ENCODE measurements at places on chromosomes 12 and 14.

GRCh38 chr12:89717759-89718523 is 9.3 kb upstream of the ATP2B1 start:
- no peak for DNase-seq

- no peak for DNase-seq
Measured at GRCh38 chr12:98572010-98572409, 21.5 kb upstream of the SLC25A3 start.

GRCh38 chr14:24665440-24665991 is 31.5 kb upstream of the GZMB start:
- no peak for DNase-seq

- no peak for DNase-seq
Measured at GRCh38 chr12:32497864-32498263, 98.5 kb downstream of the FGD4 start.

- DNase-seq, result no peak
Measured at GRCh38 chr14:39469094-39469710, 37.0 kb upstream of the FBXO33 start.

- no peak for DNase-seq
Measured at GRCh38 chr14:20379743-20380142, 33.6 kb downstream of the TEP1 start.

GRCh38 chr14:104874571-104875411 is 9.7 kb downstream of the CEP170B start:
- no peak for DNase-seq

DNA sequence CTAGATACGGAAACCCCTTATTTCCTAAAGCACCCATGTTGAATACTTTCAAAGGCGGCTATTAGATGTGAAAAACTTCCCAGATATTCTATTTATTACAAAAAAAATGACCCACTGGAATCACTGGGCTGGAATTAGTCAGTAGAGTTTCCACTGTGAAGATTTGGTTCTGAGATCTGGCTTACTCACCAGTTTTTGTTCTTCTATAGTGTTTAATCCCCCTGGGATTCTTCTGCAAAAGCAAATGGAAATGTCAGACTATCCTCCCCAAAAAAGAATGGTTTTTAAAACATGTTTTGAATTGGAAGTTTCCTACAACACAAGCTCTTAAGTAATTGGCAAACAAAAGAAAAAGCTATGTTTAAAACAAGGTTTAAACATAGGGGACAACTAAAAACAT is 166.4 kb downstream of the STXBP6 start:
- no peak for DNase-seq

GRCh38 chr12:49121047-49121696 is 10.0 kb downstream of the TUBA1B start:
- peak; percentile 25 for DNase-seq
